ENCODE measurements at places on chromosomes 16 and 17. TPM values are rescaled to one million over a fixed set of nuclear protein-coding genes. Genes with fewer than 3 reads are reported as not detected.
A peak's percentile ranks its signal among the peaks of the same experiment; 100 is the strongest.

MEOX1 gene
- total RNA-seq, result not detected

HES7 gene
- 0.22 TPM for total RNA-seq

MLST8 gene
- 13.7 TPM for total RNA-seq

LLGL2 gene
- total RNA-seq, result 14.7 TPM

CTRB1 gene
- total RNA-seq, result not detected

LGALS9C gene
- not detected for total RNA-seq

PRRT2 gene
- total RNA-seq, result under 0.01 TPM

CDRT15 gene
- total RNA-seq, result not detected

CCL15 gene
- total RNA-seq, result not detected

FSCN2 gene
- total RNA-seq, result 0.44 TPM

KLHL10 gene
- total RNA-seq, result not detected

NT5M gene
- 1.1 TPM for total RNA-seq

DNA sequence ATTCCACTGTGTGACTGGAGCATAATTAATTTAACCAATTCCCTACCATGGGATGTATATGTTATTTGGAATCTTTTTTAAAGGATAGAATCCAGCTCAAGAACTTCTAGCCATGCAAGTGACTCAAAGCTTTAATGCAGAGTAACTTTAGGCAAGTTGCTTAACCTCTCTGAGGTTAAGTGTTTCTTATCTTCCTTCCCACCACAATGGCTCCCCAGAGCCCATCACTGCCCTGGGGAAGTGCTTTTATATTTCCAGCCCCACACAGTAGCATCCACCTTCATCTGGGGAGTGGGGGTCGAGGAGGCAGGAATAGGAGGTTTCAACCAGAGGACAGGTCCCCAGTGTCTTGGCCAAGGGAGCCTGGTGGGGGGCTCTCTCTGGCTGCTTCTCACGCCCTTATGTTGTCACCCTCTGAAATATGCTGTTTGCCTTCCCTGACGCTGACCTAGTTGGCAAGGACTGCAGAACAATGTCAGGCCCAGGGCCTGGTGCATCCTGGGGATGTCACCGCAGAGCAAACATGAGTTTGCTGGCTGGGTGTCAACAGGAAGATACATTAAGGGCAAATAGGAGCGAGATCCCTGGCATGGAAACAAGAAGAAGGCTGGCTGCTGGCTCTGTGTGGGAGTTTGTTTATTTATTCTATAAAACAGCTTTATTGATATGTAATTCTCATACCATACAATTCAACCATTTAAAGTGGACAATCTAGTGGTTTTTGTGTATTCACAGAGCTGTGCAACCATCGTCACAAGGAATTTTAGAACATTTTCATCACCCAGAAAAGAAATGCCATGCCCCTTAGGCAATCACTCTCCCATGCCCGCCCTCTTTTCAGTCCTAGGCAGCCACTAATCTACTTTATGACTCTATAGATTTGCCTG is 46.6 kb upstream of the WSB1 start:
- peak; percentile 98 for DNase-seq

GRCh38 chr17:74062234-74062633 is 141.2 kb upstream of the RPL38 start:
- DNase-seq, result no peak

DNA sequence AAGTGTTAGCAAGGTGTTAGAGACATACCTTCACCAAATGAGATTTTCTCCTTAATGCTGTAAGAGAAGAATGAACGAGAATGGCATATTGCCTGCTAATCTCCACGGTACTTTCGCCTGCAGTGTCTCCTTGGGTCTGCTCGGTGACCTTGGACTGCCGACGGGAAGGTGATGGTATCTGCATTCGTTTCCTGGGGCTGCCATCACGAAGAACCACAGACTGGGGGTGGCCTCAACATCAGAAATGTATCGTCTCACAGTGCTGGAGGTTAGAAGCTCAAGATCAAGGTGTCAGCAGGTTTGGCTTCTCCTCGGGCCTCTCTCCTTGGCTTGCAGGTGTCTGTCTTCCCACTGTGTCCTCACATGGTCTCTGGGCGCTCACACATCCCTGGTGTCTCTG is 86.3 kb upstream of the TNRC6C start:
- DNase-seq, result no peak

- DNase-seq, result no peak
These were observed 10.1 kb downstream of the MRM3 start for GRCh38 chr17:792277-792676.

GRCh38 chr17:45269912-45270311 is 8.0 kb upstream of the SPATA32 start:
- DNase-seq, result no peak

DNA sequence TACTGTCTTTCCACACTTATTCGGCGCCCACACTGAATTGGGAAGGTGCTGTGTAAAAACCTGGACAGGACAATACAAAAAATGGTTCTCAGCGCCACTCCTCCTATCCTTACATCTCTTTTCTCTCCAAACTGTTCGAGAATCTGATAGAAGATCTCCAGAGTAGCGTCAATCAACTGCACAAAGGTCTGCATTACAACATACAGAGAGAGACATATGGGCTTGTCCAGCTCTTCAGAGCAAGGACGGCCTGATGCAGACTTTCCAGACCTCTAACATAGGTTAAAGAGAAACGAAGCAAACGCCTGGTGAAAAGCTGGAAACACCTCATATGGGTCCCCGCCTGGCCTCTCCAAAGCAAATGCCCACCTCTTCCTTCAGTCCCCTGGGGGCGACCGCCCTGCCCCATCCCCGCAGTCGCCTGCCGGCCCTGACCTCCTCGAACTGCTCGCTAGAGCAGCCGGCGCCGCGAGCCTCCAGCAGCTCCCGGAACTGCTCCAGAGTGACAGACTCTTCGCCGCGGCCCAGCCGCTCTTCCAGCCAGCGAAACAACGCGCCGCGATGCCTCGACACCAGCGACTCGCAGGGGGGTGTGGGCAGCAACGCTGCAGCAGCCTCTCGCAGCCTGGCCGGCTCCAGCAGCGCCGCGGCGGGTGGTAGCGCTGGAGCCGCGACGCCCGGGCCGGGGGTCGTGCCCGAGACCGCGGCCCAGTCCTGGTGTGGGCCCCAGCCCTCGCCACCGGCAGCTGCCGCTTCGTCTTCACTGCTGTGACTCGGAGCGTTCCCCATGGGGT is 526 bp downstream of the ZZEF1 start:
- peak; percentile 52 for DNase-seq

GRCh38 chr16:50815382-50815781 is 73.5 kb downstream of the CYLD start:
- no peak for DNase-seq

GRCh38 chr16:54878301-54878700 is 52.4 kb upstream of the IRX5 start:
- no peak for DNase-seq

DNA sequence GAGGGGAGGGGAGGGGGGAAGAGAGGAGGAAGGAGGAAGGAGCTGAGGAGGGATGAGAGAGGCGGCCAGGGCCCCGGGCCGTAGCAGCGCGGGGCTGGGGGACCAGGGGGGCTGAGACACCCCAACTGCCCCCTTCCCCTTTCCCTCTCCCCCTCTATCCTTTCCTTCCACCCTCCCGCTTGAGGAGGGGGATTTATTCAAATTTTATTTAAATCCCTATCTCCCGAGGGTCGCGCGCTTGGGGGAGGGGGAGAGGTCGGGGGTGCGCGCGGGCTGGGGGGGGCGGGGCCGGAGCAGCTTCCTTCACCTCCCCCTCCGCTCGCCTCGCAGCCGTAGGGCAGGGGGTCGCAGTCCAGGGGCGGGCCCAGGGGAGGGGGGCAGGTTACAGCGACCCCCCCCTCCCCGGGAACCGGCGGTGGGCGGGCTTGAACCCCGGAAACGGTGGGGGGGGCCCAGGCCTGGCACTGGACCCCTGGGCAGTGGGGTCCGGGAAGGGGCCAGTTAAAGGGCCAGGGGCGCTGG is at the start of gene FBXL19:
FBXL19 (plus strand) TSS at position 19 of the 522 bp plus-strand sequence. CDS start 2,183 bp downstream, outside the sequence.
- DNase-seq, result no peak

GRCh38 chr17:8118769-8119580 is 661 bp upstream of the ALOXE3 start:
- DNase-seq, result peak; percentile 85

- DNase-seq, result no peak
These were observed 29.6 kb upstream of the MRC2 start for GRCh38 chr17:62597920-62598319.

DNA sequence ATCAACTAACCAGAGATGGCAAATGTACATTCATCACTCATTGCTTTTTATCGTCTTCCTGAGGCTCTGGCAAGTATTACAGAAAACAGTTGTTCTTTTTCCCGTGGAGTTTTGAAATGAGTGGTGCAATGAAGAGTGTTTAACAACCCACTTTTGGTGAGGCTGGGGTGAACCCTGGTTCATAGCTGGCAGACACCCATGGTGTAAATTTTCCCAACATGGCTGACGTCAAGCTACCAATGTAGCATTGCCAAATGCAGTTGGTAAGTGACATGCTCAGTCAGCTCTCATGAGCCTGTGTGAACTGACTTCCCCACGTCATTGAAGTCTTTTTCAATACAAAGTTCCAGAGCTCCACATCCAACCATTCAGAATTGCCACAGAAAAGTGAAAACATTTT is 386.2 kb downstream of the TMEM114 start:
- no peak for DNase-seq

DNA sequence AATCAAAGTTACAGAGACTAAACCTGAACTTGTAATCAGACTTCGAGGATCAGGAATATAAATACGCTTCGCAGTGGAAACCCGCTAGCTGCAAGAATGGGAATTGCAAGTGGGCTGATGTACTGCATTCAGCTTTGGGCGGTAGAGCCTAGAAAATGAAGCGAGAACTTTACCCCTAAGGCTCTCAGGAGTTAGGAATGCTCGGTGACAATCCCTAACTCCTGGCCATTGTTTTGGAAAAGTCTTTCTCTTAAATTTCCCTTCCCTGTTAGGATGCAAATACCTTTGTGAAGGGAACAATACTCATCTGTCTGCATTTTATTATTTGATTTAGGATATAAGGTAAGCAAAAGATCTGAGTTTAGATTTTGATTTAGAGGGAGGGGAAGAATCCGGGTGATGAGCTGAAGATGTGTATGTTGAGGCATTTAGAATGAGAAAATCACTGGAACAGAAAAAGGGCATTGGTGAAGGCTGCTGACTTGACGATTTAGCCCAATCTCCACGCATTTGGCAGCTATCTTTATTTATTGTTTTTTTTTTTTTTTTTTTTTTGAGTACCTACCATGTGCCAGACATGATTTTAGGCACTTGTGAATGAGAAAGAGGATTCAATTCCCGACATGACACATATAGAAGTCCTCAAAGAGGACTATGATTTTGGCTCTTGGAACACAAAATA is 2.2 kb upstream of the TOX3 start:
- peak; percentile 12 for DNase-seq

DNA sequence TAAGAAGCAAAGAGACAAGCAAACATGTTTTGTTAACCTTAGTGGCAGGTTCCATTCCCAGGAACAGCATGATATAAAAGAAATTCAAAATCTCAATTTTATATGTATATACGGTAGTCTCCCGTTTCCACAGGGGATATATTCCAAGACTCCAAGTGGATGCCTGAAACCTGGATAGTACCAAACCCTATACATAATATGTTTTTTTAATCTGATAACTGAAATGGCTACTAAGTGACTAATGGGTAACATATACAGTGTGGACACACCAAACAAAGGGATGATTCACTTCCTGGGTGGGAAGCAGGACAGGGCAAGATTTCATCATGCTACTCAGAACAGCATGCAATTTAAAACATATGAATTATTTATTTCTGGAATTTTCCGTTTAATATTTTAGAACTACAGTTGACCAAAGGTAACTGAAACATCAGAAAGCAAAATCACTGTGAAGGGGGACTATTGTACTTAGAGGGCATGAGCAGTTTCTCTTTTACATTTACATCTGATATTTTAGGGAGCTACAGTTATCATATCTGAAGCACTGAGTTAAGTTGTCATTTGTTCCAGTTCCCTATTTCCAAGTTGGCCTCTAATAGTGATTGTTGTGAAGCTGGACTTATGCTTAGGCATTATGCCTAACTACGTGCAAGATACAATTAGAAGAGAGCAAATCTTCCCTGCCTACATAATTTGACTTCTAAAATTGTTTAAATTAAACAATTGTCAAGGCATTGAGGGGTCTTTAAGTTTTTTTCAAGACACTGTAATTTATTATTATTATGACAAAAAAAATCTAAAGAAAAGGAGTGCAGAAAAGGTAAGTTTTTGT is 34.1 kb upstream of the ABCA6 start:
- no peak for DNase-seq

DNA sequence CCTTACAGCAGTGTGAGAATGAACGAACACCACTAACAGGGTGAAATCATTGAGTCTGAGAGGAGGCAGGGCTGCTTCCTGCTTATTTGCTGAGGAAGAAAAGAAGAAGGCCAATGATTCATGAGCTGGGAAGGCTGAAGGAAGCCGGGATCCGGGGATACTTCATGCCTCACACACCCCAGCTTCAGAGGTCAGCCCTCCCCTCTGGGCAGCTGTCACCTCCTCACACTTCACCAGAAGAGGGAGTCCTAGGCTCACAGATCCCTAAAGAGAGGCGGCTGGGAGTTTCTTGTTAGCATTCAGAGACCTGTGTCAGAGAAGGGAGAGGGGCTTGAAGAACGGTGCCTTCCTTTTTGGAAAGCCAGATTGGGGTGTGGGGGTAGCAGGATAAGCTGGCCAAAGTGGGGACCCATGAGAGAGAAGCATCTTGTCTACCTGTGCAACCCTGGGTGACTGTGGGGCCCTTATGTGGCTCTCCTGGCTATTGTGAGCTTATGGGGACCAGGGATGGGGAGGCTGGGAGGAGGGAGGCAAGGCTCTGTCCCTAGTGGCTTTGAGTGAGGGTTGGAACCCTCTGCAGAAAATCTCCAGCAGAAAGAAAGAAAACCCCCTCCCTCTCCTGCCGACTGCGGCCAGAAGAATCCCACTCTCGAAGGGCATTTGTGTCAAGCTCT is 94.6 kb downstream of the RGS9 start:
- DNase-seq, result peak; percentile 88

GRCh38 chr16:29911676-29912010 is 11.4 kb downstream of the ASPHD1 start:
- no peak for DNase-seq

DNA sequence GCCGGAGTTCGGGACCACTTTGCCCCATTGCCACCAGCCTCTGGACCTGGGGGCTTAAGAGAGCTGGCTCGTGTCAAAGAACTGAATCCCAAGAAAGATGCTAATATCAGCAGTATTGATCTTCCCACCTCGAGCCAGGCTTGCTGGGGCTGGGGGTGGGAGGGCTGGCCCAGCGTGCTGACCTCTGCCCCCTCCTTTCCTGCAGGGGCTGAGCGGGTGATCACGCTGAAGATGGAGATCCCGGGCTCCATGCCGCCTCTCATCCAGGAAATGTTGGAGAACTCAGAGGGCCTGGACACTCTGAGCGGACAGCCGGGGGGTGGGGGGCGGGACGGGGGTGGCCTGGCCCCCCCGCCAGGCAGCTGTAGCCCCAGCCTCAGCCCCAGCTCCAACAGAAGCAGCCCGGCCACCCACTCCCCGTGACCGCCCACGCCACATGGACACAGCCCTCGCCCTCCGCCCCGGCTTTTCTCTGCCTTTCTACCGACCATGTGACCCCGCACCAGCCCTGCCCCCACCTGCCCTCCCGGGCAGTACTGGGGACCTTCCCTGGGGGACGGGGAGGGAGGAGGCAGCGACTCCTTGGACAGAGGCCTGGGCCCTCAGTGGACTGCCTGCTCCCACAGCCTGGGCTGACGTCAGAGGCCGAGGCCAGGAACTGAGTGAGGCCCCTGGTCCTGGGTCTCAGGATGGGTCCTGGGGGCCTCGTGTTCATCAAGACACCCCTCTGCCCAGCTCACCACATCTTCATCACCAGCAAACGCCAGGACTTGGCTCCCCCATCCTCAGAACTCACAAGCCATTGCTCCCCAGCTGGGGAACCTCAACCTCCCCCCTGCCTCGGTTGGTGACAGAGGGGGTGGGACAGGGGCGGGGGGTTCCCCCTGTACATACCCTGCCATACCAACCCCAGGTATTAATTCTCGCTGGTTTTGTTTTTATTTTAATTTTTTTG is 8.5 kb downstream of the GJD3 start:
- DNase-seq, result no peak
